K562 (cell line): ENCODE measurements at places on chromosomes 3 and 15.

- no peak overlapping the region for H3K27ac ChIP-seq
- H3K36me3 ChIP-seq: no peaks in the 10 kb centered on the region
- H3K4me1 ChIP-seq: no peaks in the 10 kb centered on the region
- no peak overlapping the region for H3K4me3 ChIP-seq
These were observed 267.0 kb upstream of the CFAP20DC start for GRCh38 chr3:59316688-59317275.

- H3K27ac ChIP-seq: no peak overlapping the region
- no peak for DNase-seq
- no peaks in the 10 kb centered on the region for H3K4me1 ChIP-seq
- H3K4me3 ChIP-seq: no peak overlapping the region
- H3K27me3 ChIP-seq: no peaks in the 10 kb centered on the region
These were observed 170.1 kb upstream of the ONECUT1 start for GRCh38 chr15:52960283-52960682.

GRCh38 chr3:118802325-118803095, 232.1 kb downstream of the IGSF11 start:
- H3K27ac ChIP-seq: no peak overlapping the region
- peaks cover 7% of the 10 kb centered on the region; the same call in 1 of the 3 replicates for H3K4me1 ChIP-seq
- H3K36me3 ChIP-seq: no peaks in the 10 kb centered on the region
- no peak overlapping the region for H3K4me3 ChIP-seq

GRCh38 chr15:60315878-60316277, 81.9 kb downstream of the ANXA2 start:
- no peaks in the 10 kb centered on the region; the same call in 2 of the 3 replicates for H3K27me3 ChIP-seq
- H3K4me1 ChIP-seq: no peaks in the 10 kb centered on the region; the same call in 1 of the 2 replicates
- H3K4me3 ChIP-seq: no peak overlapping the region
- no peak for DNase-seq

- H3K36me3 ChIP-seq: peaks cover 4% of the 10 kb centered on the region; the same call in 2 of the 3 replicates
- H3K4me1 ChIP-seq: peaks cover 12% of the 10 kb centered on the region; the same call in 2 of the 3 replicates
- DNase-seq: no peak
These were observed 4.0 kb downstream of the GLYCTK start for GRCh38 chr3:52291508-52292181.

DNA sequence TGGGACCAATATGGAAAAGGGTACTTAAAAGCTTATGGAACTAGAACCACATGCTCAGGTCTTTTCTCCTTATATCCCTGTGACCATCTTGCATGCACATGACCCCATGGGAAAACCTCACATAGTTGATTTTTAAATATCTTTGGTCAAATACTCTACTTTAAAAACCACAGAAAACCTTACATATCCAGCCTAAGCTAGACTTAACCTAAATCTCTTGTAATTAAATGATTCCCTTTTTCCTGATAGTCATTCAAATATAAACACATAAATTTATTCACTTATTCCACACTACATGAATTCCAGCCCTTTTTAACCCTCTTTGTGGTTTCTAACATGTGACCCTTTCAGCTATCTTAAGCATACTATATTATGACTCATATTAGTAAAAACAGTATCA, 46.8 kb downstream of the DNAJC13 start:
- peaks cover 32% of the 10 kb centered on the region; the same call in 2 of the 3 replicates for H3K36me3 ChIP-seq
- no peaks in the 10 kb centered on the region for H3K27me3 ChIP-seq
- no peaks in the 10 kb centered on the region for H3K4me1 ChIP-seq

GRCh38 chr3:176867681-176868663, 329.3 kb downstream of the TBL1XR1 start:
- H3K36me3 ChIP-seq: no peaks in the 10 kb centered on the region
- no peak for DNase-seq
- H3K27ac ChIP-seq: no peak overlapping the region
- no peak overlapping the region for H3K4me3 ChIP-seq
- H3K27me3 ChIP-seq: no peaks in the 10 kb centered on the region
- peaks cover 2% of the 10 kb centered on the region; the same call in 1 of the 2 replicates for H3K4me1 ChIP-seq

DNA sequence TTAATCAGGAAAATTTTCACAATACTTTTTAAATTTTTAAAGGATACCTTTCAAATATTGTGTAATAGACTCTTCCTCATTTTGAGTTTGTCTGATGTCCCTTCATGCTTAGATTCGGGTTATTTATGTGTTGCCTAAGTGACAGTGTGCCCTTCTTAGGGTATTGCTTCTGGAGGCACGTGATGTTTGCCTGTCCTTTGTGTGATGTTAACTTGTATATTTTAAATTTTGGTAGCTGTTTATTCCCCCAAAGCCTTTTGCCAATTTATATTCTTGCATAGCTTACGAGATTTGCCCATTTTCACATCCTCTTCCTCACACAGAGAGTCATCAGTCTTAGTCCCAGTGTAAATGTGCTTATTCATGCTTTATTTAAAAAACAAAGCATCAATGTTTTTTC, 433.1 kb downstream of the EPHB1 start:
- no peaks in the 10 kb centered on the region for H3K27me3 ChIP-seq
- no peak overlapping the region for H3K4me3 ChIP-seq
- H3K27ac ChIP-seq: no peak overlapping the region
- no peak for DNase-seq

DNA sequence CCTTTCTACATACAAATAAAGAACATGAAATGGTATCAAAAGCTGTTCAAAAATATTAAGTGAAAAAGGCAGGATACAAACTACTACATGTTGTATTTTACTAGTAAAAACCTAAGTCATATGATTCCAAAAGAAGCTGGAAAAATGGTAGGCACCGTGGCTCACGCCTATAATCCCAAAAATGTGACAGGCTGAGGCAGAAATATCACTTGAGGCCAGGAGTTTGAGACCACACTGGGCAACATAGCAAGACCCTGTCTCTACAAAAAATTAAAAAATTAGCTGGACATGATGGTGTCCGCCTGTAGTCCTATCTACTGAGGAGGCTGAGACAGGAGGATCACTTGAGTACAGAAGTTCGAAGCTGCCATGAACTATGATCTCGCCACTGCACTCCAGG, 1.7 kb downstream of the EMC7 start:
- no peaks in the 10 kb centered on the region for H3K27me3 ChIP-seq
- H3K4me1 ChIP-seq: peaks cover 3% of the 10 kb centered on the region; the same call in 1 of the 3 replicates
- no peak overlapping the region for H3K27ac ChIP-seq
- H3K36me3 ChIP-seq: peaks cover 28% of the 10 kb centered on the region
- H3K4me3 ChIP-seq: no peak overlapping the region

- H3K27ac ChIP-seq: no peak overlapping the region
- no peak for DNase-seq
- H3K36me3 ChIP-seq: no peaks in the 10 kb centered on the region
- no peak overlapping the region for H3K4me3 ChIP-seq
These were observed 86.3 kb downstream of the IGF1R start for GRCh38 chr15:98734466-98735199.

GRCh38 chr15:99925661-99926461, 192.6 kb upstream of the LYSMD4 start:
- DNase-seq: peak; percentile 37
- H3K27me3 ChIP-seq: 0 out of 2 replicates have a peak, but pooled peaks cover 4% of the 10 kb centered on the region
- H3K4me3 ChIP-seq: no peak overlapping the region
- peaks cover 8% of the 10 kb centered on the region for H3K4me1 ChIP-seq
- no peak overlapping the region for H3K27ac ChIP-seq

- no peak for DNase-seq
- H3K27ac ChIP-seq: no peak overlapping the region
- H3K4me1 ChIP-seq: no peaks in the 10 kb centered on the region
- no peak overlapping the region for H3K4me3 ChIP-seq
- no peaks in the 10 kb centered on the region for H3K36me3 ChIP-seq
These were observed 216.1 kb downstream of the DOCK3 start for GRCh38 chr3:50890688-50891344.

GRCh38 chr3:66629150-66629981, 128.5 kb upstream of the LRIG1 start:
- H3K36me3 ChIP-seq: no peaks in the 10 kb centered on the region
- H3K27me3 ChIP-seq: no peaks in the 10 kb centered on the region
- H3K4me1 ChIP-seq: no peaks in the 10 kb centered on the region
- H3K27ac ChIP-seq: no peak overlapping the region
- no peak for DNase-seq
- H3K4me3 ChIP-seq: no peak overlapping the region

- DNase-seq: no peak
- no peaks in the 10 kb centered on the region for H3K27me3 ChIP-seq
- H3K4me1 ChIP-seq: no peaks in the 10 kb centered on the region
- H3K27ac ChIP-seq: no peak overlapping the region
- H3K36me3 ChIP-seq: no peaks in the 10 kb centered on the region
These were observed 1268.1 kb downstream of the OTOL1 start for GRCh38 chr3:162764808-162765071.

DNA sequence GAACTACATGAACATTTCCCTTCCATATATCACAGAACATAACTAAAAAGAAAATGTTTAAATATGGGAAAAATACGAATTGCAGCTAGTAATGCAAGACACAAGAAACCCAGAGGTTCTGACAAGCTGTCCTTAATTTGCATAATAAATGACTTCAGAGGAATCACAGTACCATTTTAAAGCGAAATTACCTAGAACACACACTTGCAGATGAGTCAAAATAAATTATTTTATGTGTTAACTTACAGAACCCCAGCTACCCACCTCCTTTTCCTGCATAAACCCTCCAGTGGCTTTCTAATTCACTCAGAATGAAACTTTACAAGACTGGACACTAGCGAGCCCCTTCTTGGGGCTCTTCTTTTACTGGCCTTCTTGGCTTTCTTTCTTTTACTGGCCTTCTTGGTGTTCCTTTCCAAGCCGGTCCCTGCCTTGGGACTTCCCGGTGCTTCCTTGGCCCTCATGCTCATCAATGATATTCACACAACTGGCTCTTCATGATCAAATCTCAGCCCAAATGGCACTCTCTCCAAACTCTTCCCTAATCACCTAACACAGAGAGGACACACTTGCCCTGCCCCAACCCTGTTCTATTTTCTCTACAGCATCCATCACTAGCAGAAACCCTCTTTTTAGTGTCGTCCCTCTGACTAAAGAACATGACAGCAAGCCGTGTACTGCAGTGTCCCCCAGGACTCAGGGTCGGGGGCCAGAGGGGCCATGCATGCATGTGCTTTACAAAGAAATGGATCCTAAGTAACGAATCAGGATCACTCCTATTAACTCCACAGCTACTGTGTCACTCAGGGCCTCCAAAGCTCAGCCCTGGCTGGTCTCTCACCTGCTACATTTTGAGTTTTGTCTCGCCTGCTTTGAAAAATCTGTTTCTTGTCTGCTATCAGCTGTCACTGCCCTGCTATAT, 4.8 kb downstream of the CHSY1 start:
- no peaks in the 10 kb centered on the region for H3K27me3 ChIP-seq
- peaks cover 13% of the 10 kb centered on the region; the same call in 2 of the 3 replicates for H3K36me3 ChIP-seq
- no peak for DNase-seq
- H3K27ac ChIP-seq: no peak overlapping the region
- peaks cover 12% of the 10 kb centered on the region; the same call in 2 of the 3 replicates for H3K4me1 ChIP-seq
- H3K4me3 ChIP-seq: no peak overlapping the region

DNA sequence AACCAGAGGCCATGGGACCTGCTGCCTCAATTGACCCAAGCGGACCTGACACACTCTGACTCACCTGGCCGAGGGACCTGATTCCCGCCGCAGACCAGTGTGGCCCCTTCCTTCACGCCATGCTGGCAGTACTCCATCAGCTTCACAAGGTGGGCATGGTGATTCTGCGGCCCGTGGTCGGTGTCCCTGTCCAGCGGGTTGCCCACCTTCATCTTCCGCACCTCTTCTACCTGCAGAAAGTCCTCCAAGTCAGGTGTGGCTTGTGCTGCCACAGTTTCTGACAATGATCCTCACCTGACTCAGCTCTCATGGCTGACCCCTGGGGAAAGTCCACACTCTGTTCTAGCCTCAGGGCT, 25.9 kb upstream of the SLC41A3 start:
- no peak overlapping the region for H3K27ac ChIP-seq
- H3K4me3 ChIP-seq: no peak overlapping the region
- no peaks in the 10 kb centered on the region for H3K36me3 ChIP-seq
- H3K4me1 ChIP-seq: no peaks in the 10 kb centered on the region

- peaks cover 30% of the 10 kb centered on the region; the same call in 2 of the 3 replicates for H3K36me3 ChIP-seq
- H3K27me3 ChIP-seq: no peaks in the 10 kb centered on the region
- no peaks in the 10 kb centered on the region for H3K4me1 ChIP-seq
- peak overlapping the region; percentile 19; the same call in 1 of the 3 replicates for H3K27ac ChIP-seq
These were observed 5.2 kb upstream of the EBLN2 start for GRCh38 chr3:73056014-73056844.

DNA sequence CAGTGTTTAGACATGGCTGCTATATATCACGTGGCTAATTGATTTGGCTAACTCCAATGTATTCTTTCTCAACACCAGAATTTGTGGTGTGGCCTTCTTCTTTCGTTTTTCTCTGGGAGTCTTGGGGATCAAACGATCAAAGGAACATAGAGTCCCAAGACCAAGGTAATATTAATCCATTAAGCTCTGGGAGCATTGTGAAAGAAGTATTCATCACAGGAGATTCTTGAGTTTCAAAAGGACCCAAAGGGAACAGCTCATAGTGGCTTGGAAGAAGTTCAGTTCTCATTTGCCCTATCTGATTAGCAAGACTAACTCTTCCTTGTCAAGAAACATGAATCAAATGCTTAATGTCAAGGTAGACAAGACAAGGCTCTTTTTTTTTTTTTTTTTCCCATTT, 32.9 kb upstream of the TICRR start:
- no peaks in the 10 kb centered on the region for H3K36me3 ChIP-seq
- DNase-seq: no peak
- H3K4me1 ChIP-seq: no peaks in the 10 kb centered on the region
- no peak overlapping the region for H3K4me3 ChIP-seq
- H3K27ac ChIP-seq: no peak overlapping the region

DNA sequence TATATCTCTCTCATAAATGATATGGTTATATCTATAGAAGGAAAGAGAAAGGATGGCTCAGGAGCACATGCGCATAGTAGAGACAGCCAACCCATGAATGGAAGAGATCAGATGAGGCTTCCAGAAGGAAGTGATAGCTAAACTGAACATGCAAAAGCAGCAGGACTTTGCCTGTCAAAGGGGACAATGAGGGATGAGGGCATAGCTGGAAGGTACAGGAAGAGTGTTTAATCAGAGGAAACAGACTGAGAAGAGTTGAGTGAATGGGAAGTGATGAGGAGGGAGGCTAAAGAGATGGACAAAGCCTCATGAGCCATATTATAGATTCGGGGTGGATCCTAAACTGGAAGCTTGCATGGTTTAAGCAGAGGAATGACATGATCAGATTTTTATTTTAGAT, 26.5 kb upstream of the VEPH1 start:
- no peaks in the 10 kb centered on the region for H3K36me3 ChIP-seq
- H3K4me1 ChIP-seq: peaks cover 50% of the 10 kb centered on the region
- no peak overlapping the region for H3K4me3 ChIP-seq
- no peaks in the 10 kb centered on the region for H3K27me3 ChIP-seq
- DNase-seq: no peak

- no peak overlapping the region for H3K27ac ChIP-seq
- no peak overlapping the region for H3K4me3 ChIP-seq
- H3K4me1 ChIP-seq: peaks cover 19% of the 10 kb centered on the region
- no peak for DNase-seq
- H3K27me3 ChIP-seq: no peaks in the 10 kb centered on the region; the same call in 2 of the 3 replicates
These were observed 63.7 kb downstream of the SLC7A14 start for GRCh38 chr3:170522201-170522600.

GRCh38 chr3:173538410-173538809, 140.9 kb downstream of the NLGN1 start:
- H3K36me3 ChIP-seq: no peaks in the 10 kb centered on the region
- H3K27me3 ChIP-seq: no peaks in the 10 kb centered on the region
- H3K4me1 ChIP-seq: no peaks in the 10 kb centered on the region
- peak; percentile 8 for DNase-seq
- no peak overlapping the region for H3K27ac ChIP-seq
- no peak overlapping the region for H3K4me3 ChIP-seq
